Fibroblast of lung (primary cell): ENCODE measurements at places on chromosomes 3 and 15.

- no peak for DNase-seq
These were observed 44.7 kb downstream of the MYO1E start for GRCh38 chr15:59327942-59328341.

GRCh38 chr3:81620849-81621248, 140.6 kb downstream of the GBE1 start:
- no peak for DNase-seq

- DNase-seq = no peak
These were observed 11.9 kb upstream of the ALDH1A2 start for GRCh38 chr15:58077427-58077826.

GRCh38 chr3:155218462-155218861, 75.0 kb downstream of the STRIT1 start:
- DNase-seq = peak; percentile 8

DNA sequence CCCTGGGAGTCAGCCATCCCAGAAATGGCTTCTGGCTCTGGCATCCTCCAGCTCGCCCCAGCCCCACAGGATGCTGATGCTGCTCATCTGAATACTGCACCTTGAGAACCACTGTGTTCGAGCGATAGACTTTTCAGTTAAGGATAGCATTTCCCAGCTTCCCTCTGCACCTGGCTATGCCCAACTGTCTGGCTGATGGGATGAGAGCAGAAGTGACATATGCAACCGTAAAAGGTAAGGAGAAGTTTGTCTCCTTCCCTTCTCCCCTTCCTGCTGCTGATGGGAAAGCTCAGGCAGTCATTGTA, 9.7 kb upstream of the HHATL start:
- DNase-seq = no peak

- no peak for DNase-seq
These were observed 61.5 kb upstream of the FGD5 start for GRCh38 chr3:14757153-14757700.

DNA sequence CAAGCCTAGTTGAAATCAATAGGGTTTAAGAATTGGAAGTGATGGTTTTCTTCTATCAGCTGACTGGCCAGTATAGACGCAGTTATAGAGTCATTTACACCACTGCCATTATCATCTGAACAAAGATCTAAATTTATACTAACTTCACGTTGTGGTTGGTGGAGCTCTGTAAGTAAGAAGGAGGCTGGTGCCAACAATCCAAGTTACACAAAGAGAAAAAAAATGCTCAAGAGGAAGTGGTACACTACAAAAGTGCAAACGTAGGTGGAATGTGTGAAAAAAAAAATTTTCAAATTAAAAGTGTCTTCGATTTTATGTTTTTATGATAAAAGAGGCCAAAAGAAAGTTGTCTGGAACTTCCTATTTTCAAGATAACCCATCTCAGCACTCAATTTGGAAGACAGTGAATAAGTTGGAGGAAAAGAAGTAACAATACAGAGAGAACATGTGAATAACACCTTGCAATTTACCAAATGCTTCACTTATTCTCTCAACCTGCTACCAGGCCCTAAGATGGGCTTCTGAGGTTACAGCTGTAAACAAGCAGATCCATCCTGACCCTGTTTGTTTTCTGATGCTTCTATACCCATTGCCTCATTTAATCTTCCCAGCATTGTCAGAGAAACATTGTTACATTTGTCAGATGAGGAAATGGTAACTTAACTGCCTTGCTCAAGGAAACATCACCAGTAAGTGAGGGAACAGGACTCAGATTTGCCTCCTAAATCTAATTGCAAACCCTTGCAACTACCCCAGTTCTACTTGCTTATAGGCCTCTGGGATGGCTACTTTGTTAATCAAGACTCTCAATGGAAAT, 12.0 kb upstream of the TASOR start:
- DNase-seq = no peak

DNA sequence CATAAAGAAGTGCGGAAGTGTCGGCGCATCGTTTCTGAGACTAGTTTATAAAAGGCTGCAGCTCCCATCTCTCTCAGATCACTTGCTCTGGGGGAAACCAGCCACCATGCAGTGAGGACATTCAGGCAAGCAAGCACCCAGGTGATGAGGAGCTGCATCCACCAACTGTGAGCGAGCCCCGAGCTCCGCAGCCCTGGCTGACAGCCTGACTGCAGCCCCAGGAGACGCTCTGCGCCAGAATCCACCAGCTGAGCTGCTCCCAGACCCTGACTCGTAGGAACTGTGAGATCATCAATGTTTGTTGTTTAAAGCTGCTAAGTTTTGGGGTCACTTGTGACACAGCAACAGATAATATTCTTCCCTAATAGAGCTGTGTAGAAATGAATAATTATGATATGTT, 5.0 kb upstream of the TM2D3 start:
- no peak for DNase-seq

DNA sequence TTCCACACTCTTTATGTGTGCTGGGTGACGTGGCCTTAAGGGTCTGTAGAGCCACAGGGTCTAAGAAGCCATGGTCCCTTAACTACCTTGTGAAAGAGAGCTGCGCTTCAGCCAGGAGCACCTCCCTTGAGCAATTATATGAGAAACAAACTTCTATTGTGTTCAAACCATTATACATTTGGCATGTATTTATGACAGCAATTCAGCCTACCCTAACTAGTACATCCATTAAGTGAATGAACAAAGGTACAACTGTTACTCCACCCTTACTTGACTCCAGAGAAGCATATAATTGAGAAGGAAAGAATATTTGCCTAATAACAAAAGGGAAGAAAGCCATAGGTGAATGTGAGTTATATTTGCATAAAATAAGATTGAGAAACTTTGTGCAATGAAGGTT, 69.8 kb upstream of the BOC start:
- DNase-seq = no peak
